Fibroblast of gingiva (primary cell): ENCODE measurements at places on chromosomes 1 and 21.

DNA sequence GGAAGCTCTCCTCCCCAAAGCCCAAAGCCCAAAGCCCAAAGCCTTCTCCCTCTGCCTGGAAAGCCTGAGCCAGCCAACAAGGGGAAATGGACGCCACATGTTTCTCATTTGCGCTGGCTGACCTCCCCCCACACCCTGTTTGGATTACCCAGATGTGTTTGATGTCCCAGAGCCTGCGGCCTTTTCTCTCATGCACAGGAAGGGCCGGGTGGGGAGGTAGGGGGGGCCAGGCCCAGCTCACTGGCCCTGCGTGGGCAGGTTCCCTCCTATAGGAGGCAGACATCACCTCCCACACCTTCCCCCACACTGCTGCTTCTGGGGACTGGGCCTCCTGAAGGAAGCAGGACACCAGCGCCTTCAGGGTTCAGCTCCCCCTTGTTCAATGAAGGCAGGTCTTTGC lies 116.3 kb downstream of the NAV1 start:
- DNase-seq, result peak; percentile 90

- no peak for DNase-seq
These were observed 54.9 kb downstream of the CAMK2N1 start for GRCh38 chr1:20431176-20431460.

- DNase-seq, result no peak
These were observed 425.5 kb downstream of the KCTD3 start for GRCh38 chr1:215992620-215993019.

DNA sequence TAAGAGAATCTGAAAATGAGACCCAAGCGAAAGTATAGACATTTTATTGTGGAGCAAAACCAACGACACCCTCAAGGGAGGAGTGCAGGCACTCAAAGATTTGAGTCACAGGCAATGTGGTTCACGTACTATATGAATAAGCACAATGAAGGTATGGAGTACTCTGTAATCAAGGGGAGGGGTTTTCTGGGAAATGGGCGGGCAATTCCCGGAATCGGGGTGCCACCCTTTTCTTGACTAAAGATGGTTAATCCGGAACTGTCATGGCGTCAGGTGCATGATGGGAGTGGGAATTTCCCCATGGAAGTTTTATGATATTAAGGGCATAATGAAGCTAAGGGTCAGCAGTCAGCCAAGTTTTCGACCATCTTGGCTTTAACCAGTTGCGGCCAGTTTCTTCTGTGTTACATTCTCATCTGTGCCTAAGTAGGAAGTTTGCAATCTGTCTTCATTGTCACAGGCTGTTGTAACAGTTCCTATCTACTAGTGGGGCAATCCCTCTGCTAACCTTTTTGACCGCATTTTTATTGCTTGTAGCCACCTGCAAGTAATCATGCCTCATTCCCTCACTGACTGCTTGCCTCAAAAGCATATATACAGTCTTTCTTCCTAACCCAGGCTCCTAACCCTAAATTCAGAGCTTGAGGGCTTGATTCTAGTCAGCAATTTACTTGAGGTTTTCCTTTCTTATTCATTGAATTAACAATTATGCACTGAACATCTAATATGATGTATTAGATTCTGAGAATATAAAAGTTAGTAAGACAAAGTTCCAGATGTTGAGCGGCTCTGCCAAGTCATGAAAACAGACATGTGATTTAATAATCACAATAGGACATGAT lies 775 bp upstream of the AIM2 start:
- DNase-seq, result no peak

- peak; percentile 39 for DNase-seq
These were observed 273.4 kb upstream of the CACYBP start for GRCh38 chr1:174726167-174726879.
